ENCODE measurements at places on chromosomes 1 and 21.

GRCh38 chr1:161848676-161849075, 82.6 kb downstream of the ATF6 start:
- DNase-seq, result no peak

GRCh38 chr1:104266612-104267011, 516.9 kb downstream of the AMY1C start:
- DNase-seq, result no peak

DNA sequence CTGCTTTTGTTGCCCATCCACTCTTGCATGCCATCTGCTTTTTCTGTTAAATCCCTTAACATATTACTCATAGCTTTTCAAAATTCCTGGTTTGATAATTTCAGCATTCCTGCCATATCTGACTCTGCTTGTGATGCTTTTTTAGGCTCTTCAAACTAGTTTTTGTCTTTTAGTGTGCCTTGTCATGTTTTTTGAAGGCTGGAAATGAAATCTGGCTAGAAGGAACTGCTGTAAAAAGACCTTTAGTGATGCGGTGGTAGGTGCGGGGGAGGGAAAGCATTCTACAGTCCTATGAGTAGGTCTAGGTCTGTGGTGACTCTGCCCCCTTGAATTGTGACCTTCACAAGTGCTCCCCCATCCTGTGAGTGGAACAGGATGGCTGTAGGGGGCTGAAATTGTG, 15.0 kb upstream of the S100B start:
- no peak for DNase-seq

DNA sequence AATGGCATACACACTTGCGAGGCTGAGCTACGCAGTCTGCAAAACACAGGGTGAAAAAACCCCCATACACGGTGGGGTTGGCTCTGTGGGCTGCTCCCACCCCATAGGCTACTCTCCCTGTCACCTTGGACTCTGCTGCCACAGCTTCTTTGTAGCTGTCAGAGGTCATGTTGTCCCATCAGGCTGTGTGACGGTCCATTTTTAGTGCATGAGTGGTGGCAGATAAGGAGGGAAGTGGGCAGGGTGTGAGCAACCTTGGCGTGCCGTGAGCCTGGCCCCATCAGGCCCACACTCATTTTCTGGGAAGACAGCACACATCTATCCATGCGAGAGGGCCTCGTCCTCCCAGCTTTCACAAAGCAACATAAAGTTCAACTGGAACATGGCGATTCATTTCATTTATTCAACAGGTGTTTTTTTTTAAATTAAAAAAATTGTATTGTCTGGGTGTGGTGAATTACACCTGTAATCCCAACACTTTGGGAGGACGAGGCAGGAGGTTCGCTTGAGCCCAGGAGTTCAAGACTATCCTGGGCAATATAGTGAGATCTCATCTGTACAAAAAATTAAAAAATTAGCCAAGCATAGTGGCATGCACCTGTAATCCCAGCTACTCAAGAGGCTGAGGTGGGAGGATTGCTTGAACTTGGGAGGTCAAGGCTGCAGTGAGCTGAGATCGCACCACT, 9.5 kb downstream of the GPR137B start:
- no peak for DNase-seq

- peak; percentile 92 for DNase-seq
Measured at GRCh38 chr1:109532365-109533136, 7.1 kb upstream of the GPR61 start.

DNA sequence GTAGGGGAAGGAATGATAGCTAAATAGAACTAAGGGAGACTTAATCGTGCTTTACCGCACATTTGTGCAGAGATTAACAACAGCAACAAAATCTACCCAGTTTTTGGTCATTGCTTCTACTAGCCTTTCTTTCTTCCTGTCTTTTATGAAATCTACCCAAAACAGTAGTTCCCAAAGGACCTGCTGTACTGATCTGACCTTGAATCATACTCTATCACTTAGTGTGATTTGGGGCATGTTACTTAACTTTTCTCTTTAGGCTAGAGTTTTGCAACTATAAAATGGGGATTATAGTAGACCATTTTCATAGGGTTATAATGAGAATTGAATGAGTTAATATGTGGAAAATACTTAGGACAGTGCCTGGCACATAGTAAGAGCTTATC, 30.5 kb upstream of the MACF1 start:
- no peak for DNase-seq

DNA sequence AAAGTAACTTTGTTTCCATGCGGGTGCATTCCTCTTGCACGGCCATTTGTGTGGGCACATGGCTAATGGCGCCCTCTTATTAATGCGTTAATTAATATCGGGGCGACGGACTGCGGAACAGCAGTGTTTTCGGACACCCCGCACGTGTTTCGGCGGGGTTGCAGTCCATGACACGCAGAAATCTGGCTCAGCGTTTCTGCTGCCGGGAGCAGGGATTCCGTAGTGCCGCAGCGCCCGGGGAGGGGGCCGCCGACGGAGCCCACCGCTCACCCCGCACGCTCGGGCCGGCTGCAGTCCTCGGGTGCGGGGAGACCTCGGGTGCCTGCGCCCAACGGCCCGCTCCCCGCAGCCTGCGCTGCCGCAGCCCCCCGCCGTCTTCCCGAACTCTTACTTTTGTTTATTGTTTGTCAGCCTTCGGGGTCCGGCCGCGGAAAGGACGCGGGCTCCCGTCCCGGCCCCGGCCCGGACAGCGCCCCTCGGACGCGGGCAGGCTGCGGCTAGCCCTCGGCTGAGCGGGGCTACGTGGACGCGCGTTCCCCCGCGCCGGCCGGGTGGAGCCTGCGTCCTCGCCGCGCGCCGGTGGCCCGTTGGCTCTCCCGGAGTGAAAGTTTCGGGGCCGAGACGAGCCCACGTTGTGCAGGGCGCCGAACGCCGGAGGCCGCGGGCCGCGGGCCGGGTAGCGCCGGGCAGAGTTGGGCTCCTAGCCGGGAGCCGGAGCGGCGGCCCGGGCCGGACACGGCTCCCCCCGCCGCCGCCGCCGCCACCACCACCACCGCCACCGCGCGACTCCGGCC, 849 bp downstream of the NFIA start:
- peak; percentile 53 for DNase-seq

DNA sequence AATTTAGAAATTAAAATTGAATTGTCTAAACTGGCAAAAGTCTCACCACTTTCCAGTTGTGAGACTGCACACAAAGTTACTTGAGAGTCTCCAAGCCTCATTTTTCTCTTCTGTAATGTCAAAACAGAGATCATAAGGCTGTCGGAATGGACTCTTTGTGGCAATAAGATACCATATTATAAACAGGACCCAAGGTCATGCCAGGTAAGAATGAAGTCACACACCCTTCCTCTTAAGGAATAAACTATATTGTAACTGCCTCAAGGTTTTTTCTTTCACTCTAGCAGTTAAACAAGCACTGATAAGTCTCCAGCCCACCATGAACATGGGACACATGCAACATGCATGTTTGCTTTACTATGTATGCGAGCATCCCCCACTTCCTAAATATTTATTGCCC, 50.1 kb upstream of the DIRAS3 start:
- no peak for DNase-seq

DNA sequence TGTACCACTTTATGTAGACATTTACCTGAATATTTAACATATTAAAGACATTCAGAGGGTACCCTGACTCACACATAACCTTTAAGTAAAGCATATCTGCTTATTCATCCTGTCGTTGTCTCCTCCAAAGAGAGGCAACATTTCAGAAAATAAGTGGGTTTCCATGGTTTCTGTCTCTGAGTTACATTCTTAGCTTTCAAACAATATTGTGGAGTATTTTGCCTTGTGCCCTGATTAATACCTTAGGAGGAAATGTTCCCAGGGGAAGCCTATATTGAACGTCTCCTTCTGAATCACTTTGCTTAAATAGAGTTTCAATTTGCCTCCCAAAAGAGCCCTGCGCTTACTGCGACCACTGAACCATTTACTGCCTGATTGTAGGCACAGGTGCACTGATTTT, 26.1 kb downstream of the PALMD start:
- DNase-seq, result no peak

GRCh38 chr1:180964595-180964994, 51.9 kb downstream of the KIAA1614 start:
- DNase-seq, result no peak

GRCh38 chr1:226665505-226666163, 73.4 kb downstream of the ITPKB start:
- no peak for DNase-seq

DNA sequence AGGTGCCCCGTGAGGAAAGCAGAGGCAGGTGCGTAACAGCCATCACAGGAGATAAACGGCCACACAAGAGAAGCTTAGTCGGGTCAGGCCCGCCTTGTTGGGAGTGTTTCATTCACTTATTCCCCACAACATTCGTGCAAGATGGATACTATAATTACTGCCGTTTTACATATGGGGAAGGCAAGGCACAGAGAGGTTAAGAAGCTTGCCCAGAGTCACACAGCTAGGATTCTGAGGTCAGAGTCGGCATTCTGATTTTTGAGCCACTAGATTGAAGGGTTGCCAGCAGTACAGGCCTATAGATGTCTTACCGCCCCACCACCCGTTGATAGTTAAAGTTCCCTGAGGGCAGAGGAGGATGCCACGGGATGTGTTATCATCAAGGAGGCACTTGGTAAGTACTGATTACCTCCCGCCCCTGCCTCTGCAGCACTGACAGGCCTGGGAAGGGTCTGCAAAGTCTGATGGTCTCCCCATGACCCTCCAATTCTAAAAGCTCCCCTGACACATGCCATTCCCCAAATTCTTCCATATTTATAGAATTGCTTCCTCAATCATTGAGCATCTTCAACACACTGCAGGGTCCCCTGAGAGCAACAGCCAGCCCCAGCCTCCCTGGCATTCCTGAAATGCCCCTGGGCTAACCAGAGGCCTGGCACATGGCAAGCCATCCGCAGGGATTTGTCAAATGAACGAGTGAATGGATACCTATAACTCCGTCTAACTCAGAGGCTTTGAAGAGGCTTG, 74.7 kb upstream of the CLDN14 start:
- no peak for DNase-seq

GRCh38 chr21:44817914-44818639, at the start of gene SUMO3:
TSS of gene SUMO3 (minus strand) at chr21:44818062. CDS start at chr21:44817968, 94 bp downstream.
- peak; percentile 88 for DNase-seq

GRCh38 chr1:54238353-54239034, 38.5 kb downstream of the MRPL37 start:
- no peak for DNase-seq

DNA sequence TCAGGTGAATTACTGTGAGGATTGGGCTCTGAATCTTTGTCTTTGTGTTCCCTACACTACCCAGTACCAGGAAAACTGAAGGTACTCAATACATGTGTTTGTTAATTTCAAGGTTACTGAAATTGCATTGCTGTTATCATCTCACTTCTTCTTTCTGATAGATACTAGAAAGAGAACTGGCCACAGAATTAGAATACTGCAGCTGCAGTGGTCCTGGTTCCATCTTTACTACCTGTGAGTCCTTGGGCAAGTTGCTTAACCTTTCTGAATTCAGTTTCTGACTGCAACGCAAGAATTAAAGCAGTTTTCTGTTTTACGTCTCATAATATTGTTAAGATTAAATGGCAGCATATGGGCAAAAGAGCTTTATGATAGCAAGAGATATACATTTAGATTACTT, 263.5 kb downstream of the LMO4 start:
- no peak for DNase-seq

DNA sequence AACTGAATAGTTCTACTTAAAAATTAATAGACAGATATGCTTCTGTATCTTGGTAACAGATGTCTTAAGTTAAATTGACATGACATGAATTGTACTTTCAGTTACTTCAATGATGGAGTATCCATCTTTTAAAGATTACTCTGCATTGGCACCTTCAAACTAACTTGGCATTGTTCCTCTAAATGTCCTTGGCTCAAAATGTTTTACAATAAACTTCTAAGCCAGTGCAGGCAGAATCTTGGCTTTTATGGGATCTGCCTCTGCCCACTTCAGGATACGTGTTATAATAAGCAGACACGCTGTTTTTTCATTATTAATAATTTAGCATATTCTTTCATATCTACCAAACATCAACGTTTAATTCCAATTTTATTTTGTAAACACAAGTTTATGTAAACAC, 873.4 kb upstream of the ADAMTS5 start:
- no peak for DNase-seq

DNA sequence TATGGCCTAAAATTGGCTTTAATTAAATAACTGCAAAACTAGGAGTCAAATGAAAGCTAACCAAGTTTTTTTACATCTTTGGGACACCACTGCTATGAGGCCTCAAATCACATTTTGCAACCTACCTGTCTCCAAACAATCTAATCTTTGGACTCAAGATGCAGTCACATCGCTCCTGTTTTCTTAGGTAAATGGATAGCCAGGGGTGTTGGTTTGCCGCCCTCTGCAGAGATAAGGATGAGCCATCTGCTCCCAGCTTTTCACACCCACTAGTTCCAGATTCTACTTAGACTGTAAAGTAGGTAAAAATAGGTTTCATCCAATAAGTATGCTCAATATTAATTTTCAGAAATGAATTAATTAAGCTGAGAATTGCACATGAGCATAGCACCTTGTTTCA, 456.5 kb downstream of the KIF26B start:
- no peak for DNase-seq

DNA sequence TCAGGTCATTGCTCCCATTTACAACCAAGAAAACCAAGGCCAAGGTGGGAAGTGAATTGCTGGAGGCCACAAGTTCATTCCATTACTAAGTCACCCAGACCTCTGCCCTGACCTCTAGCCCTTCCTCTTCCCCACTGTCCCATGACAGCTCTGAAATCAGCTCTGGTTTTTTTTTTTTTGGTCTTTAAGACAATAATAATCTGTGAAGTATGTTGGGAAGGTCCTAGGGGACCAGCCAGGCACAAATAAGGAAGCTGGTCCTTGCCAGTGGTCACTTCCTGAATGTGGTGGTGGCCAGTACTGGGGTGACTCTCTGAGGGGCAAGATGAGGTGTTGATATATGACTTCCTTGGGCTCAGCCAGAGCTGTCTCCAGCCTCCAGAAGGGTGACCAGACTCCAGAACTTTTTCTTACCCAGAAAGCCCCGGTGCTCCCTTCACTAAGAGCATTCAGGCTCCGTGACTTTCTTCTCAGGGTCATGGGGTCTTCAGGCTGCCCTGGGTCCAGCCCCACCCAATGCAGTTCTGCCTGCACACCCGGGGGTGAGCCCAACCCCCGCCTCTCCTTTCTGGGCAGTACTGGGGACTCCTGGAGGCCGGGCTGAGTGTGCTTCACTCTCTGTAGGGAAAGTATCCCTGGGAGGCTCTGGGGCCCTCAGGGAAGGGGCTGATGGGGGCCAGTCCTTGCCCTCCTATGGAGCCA, 159.6 kb downstream of the PTPRU start:
- no peak for DNase-seq

GRCh38 chr21:24514081-24514733, 1093.1 kb downstream of the MRPL39 start:
- peak; percentile 15 for DNase-seq

GRCh38 chr1:227766015-227766634, 30.9 kb downstream of the SNAP47 start:
- DNase-seq, result no peak

DNA sequence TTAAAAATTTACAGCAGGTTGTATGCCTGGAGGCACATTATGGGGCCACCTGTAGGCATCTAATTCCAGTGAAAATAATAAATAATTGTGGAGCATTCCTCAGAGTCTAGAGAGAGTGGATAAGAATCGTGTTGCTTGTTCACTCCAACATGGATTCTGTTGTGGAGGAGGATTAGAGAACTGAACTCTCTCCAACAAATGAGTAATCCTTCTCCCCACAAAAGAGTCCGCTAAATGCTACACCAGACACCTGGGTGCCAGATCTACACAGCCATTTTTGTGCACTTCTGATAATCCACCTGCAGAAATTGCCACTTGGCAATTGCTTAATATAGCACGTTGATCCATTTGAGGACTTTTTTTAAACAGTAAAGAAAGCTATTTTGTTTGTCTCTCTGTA, 113.7 kb upstream of the DPYD start:
- DNase-seq, result no peak
